ENCODE measurements at places on chromosomes 12 and 14. TPM values are rescaled to one million over a fixed set of nuclear protein-coding genes. Genes with fewer than 3 reads are reported as not detected.

The GLI1 gene
- total RNA-seq = 5.7 TPM

DNA sequence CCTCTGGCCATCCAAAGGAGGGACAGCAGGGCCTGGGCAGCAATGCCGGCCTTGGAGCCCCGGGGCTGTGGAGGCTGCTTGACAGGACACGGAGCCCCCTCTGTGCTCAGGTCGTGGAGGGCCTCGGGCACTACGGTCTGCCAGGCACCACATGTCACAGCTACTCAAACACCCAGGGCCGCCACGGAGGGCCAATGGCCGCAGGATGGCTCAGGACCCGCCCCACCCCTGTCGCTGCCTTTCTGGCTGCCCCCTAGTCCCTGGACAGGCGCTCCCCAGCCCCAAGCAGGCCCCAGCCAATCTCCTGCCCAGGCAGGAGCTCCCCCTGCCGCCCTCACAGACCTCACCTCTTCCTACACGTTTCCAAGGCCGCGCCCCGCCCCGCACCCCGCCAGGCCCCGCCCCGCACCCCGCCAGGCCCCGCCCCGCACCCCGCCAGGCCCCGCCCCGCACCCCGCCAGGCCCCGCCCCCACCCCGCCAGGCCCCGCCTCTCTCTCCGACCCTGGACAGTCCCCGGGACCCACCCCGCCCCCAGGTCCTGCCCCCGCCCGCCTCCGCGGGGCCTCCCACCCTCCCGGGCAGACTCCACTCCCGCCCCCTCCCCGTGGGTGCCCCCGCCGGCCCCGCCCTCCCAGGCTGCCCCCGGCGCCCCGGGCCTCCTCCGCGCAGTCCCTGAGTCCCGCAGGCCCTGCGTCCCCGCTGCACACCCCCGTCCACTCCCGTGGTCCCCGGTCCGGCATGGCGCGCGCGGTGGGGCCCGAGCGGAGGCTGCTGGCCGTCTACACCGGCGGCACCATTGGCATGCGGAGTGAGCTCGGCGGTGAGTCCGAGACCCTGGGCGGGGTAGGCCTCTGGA is at the start of gene ASPG:
Gene ASPG, plus strand, starts transcription at position 669 of the 857 bp plus-strand sequence. Its CDS starts 71 bp downstream, at position 740.
- no peak within 1 kb of the TSS for H3K27ac ChIP-seq
- no peaks in the 10 kb centered on the region for H3K36me3 ChIP-seq
- H3K27me3 ChIP-seq = no peaks in the 10 kb centered on the region
- H3K4me1 ChIP-seq = peaks cover 4% of the 10 kb centered on the region
- no peak within 1 kb of the TSS for H3K4me3 ChIP-seq
- DNase-seq = no peak

The NYNRIN gene
- total RNA-seq = 49.8 TPM

The SERPINA12 gene
- not detected for total RNA-seq

The STXBP6 gene
- total RNA-seq = 10.8 TPM

Measured in lung (tissue), 17 donors.